ENCODE measurements at places on chromosomes 13 and 19.

GRCh38 chr19:43997631-43998290 is 5.0 kb upstream of the ZNF230 start:
- DNase-seq = no peak

GRCh38 chr13:62653371-62653770 is 1237.7 kb upstream of the PCDH20 start:
- no peak for DNase-seq

DNA sequence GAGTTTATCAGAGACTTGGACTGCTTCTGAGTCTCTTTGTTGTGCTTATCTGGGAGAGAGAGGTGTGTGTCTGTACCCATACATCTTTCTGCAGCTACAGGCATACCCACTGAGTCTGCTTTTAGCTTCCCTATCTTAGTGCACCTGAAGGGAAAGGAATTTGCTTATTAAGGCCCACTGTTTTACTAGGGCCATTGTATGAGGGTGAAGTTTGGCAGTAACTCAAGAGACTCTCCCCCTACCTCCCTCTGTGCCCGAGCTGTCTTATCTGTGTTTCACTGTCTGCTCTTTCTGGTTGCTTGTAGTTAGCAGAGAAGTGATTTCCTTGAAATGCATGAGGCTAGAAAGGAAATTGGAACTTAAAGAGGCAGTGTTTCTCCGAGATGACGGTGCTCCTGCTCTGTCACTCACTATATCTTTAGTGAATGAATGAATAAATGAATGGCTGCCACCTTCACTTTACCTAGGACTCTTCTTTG is 678 bp upstream of the CD33 start:
- no peak for DNase-seq

GRCh38 chr19:19749908-19750841 is 17.3 kb upstream of the ZNF14 start:
- DNase-seq = no peak

DNA sequence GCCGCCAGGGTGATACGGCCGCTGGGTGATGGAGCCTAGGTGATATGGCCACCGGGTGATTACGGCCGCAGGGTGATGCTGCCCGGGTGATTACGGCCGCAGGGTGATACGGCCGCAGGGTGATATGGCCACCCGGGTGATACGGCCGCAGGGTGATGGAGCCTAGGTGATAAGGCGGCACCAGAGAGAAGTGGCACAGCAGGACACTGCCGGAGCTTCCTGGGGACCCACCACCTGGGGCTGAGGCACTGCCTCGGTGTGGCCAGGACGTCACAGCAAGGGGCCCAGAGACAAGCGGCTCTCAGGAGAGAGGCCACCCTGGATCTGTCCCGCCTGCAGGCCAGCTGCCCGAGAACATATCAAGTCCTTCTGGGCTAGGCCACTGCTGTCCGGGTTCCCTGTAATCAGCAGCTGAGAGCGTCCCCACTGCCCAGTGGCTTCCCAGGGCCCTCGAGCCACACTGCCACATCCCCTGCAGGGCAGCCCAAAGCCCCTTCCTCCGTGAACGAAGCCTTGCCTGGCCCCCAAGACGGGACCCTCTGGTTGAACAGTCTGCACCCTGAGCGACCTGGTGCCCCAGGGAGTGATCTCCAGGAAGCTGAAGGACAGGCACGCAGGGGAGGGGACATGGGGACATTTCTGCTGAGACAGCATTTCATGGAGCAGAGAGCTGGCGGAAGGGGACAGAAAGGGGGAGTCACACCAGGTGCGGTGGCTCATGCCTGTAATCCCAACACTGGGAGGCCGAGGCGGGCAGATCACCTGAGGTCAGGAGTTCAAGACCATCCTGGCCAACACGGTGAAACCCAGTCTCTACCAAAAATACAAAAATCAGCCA is 22.1 kb downstream of the ZNF787 start:
- DNase-seq = no peak

DNA sequence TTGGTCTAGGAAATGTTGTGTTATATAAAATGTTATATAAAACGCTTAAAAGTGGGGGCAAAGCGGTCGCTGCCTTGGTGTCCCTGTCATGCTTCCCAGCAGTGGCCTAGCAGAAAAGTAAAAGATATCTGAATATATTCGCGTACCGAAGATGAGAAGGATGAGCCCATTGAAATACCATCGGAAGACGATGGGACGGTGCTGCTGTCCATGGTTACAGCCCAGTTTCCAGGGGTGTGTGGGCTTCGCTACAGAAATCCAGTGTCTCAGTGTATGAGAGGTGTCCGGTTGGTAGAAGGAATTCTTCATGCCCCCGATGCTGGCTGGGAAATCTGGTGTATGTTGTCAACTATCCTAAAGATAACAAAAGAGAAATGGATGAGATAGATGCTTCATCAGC is 110.9 kb upstream of the DIAPH3 start:
- DNase-seq = no peak

DNA sequence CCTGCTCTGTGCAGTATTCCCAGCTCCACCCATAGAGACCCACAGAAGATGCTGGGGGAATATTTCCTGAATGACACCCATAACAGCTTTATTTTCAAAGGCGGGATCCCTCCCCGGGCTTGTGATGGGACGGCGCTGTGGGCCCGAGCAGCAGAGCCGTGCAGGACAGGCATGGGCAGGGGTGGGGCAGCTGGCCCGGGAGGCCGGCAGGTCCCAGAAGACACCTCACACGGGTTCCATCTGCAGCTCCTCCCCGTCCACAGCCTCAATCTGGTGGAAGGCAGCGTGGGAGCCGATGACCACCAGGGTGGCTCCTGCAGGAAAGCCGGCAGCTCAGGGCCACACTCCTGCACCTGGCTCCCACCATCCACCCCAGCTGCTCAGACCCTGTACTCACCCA is 2.5 kb downstream of the RABAC1 start:
- DNase-seq = no peak

DNA sequence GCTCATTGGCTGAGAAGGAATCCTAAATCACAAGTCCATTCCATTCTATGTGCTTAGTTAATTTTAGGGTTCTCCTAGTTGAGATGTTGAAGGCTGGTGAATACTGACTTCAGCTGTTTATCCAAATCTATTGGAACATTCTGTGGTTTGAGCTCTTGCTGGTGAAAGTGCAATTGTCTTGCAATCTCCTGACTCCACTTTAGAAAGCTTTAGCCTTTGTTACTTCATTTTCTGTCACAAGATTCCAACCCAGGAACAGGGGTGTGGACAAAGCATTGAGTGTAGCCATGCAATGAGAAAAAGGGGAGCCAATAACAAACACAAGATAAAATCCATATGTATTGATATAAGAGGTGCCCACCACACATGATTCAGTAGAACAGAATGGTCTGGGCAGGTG is 15.0 kb downstream of the CEACAM21 start:
- no peak for DNase-seq

GRCh38 chr19:1449467-1450442 is at the start of gene APC2:
TSS of gene APC2 (plus strand) at chr19:1450121. CDS start at chr19:1453002, 2,881 bp downstream.
- peak; percentile 36 for DNase-seq

DNA sequence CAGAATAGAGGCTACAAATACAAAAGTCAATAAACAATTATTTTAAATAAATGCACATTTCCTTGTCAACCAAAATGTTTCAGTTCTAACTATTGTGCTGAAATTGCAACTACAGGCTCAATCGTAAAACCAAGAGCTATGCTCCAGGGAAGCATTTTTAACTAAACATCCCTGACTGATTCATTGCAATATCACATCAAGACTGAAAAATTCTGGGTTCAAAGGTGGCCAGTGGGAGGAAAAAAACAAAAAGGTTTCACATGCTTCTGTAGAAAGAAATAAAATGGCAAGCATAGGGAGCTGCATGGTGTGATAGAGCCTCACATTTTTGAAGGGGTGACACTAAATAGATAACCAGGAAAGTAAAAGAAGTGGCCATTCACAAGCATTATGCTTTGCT is 862.8 kb downstream of the PCDH9 start:
- DNase-seq = no peak

DNA sequence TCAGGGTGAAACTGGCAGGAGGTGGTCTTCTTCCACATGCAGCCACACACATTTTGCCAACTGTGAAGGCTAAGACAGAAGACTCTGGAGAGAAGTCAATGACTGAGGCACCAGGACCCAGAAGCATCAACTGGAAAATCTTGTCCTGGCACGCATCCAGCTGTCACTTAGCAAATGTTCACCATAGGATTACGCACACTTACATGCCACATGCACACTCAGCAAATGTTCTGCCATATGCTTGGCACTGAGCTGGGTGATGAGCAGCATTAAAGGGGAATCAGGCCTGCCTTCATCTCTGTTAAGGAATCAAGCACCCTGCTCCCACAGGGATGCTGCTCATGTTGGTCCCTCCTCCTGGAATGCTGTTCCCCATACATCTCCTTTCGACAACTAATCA is 5.1 kb downstream of the ZNF599 start:
- no peak for DNase-seq

- DNase-seq = no peak
Observed at GRCh38 chr19:39032063-39032918, at the start of gene FBXO27. TSS of gene FBXO27 (minus strand) at chr19:39032549. CDS start at chr19:39032227, 322 bp downstream.

- no peak for DNase-seq
Observed at GRCh38 chr13:25632166-25632888, 260.6 kb downstream of the ATP8A2 start.

GRCh38 chr19:46303691-46304397 is 7.0 kb downstream of the HIF3A start:
- DNase-seq = no peak

DNA sequence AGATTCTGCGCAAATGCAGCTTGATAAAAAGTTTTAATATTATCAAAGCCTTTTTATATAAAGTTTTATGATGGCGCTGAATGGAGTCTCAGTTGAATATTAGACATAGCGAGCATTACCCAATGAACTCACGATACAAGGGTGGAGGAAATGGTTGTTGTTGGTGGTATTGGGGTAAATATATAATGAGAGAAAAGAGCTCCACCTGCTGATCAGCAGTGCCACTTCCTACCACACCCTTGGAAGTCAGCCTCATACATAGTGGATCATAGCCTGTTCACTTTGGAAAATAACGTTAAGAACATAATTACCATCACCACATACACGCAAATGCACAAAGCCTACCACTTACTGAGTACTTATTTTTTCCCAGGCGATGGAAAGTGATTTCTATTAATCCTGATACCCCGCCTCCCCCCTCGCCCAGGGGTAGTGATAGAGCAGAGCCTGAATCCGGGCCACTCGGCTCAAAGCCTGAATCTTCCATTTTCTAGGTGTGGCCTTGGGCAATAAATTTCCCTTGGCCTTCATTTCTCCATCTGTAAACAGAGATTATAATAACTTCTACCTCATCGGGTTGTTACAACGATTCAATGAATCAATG is 358.3 kb downstream of the KLF5 start:
- DNase-seq = no peak

DNA sequence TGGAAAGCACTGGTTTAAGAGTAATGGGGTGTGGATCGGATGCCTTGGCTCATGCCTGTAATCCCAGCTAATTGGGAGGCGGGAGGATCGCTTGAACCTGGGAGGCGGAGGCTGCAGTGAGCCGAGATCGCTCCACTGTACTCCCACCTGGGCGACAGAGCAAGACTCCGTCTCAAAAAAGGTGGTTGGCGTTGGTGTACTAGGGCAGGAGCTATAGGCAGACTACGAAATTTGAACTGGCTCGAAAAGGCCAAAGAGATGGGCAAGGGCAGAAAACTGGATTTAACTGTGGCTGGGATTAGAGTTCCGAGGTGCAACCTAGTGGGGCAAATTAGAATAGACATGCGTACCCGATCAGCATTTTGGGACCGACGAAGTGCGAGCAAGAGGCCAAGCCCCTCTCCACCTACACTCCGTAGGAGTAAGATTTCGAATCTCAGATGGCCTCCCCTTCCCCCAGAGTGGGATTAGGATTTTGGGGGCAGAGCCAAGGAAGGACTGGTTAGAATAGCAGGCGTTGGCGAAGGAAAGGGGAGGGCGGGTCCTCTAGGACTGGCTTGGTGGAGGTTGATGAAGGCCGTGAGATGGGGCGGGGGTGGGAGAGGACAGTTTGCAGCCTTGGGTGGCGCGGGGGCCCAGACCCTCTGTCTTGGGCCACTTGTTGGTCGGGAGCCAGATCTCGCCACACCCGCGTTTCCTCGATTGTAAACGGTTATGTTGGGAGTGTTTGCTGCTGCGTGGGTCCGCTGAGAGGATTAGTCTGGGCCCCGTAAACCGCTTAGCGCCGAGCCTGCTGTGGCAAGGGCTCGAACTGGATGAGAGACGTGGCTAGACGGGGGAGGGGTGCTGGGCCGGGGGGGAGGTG is 2.0 kb upstream of the INAFM1 start:
- peak; percentile 76 for DNase-seq

DNA sequence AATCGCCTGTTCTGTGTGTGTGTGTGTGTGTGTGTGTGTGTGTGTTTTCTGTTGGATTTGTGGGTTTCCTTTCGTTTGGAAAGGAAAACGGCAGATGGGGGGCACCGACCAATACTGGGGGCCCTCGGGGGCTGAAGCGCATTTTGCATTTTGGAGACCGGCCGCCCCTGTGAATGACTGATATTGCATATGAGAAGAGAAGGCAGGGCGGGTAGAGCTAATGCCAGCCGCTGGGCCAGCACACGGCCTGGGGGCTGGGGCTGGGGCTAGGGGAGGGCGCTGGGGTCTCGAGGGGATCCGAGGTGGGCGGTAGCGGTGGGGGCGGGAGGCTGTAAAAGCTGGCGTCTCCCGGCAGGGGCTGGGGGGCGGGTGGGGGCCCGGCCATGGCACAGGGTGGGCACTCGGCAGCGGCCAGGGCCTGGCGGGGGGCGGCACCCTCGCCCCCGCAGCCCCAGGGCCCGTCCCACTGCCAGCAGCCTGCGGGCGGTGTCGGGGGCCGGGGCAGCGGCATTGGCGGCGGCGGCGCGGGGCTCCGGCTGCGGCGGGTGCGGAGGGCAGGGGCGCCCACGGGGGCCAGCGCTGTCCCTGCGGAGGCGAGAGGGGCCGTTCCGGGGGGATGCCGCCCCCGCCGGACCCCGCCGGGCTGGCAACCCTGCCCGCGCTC is 11.2 kb downstream of the ANO8 start:
- no peak for DNase-seq

- no peak for DNase-seq
Observed at GRCh38 chr13:28273919-28274318, 135.6 kb downstream of the PAN3 start.

DNA sequence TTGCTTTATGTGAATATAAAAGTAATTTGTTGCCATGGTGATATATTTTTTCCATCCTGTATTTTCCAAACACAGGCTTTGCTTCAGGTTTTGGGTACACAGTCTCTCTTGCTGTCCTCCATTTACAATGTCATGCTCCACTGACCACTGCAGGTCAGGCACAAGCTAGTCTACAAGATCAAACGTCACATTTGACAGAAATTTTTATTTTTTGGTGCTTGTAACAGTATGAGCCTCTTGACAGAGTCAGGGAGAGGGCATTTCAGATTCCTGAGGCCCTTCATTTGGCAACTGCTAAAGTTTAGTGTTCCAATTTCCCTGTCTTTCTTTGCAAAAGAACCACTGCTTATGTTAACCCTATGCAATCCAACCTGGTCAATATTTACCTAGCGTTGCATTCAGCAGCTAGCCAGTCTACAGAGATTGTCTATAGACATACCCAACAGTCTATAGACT is 175.0 kb downstream of the RFC3 start:
- DNase-seq = no peak

GRCh38 chr13:101869553-101869952 is 417.1 kb downstream of the ITGBL1 start:
- no peak for DNase-seq
